BJ (cell line): ENCODE measurements at places on chromosomes 4 and X.

DNA sequence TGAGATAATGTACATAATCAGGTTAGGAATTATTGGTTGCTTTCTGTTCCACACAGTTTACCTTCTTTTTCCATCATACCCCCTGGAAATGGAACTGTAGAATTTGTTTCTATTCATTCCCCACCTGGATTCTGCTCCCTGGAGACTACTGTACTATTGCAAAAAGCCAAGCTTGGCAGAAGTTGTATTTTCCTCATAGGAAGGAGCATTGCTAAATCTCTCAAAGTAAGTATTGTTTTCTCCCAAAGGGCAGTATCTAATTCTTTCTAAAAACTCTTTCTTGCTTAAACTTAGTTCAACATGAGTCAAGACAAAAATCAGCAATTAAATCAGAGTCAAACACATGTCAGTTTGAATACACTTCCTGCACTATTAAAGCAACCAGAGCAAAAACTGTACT is 136.2 kb downstream of the CDS1 start:
- no peak for DNase-seq

- no peak for DNase-seq
These were observed 123.2 kb downstream of the TRIML1 start for GRCh38 chr4:188262464-188262863.

GRCh38 chrX:47644557-47645091 is 5.7 kb downstream of the ELK1 start:
- DNase-seq: no peak

DNA sequence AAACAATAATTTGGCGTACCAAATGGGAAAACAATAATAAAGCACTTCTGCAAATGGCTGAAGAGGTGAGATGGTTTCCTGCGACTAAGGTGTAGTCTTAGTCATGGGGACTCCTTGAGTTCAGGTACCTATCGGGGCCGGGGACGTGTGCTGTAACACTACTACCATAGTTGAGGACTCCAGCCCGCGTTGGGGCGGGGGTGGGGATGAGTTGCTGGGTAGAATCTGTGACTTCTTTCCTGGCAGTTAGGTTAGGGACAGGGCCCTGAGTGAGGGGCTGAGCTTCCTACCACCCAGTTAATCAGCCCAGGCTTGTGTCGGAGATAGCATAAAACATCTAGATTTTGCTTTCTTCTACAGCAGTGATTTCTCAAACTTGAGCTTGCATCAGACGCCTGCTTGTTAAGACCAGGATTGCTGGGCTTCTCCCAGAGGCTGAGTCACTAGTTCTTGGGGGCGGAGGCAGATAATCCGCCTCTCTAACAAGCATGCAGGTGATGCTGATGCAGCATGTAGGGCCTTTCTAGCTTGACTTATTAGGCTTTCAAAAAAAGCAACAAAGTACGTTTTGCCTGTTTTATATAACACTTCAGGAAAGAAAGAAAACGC is 30.2 kb downstream of the RBBP7 start:
- DNase-seq: peak; percentile 27

- DNase-seq: no peak
These were observed 65.6 kb upstream of the BLTP1 start for GRCh38 chr4:122086338-122087065.

DNA sequence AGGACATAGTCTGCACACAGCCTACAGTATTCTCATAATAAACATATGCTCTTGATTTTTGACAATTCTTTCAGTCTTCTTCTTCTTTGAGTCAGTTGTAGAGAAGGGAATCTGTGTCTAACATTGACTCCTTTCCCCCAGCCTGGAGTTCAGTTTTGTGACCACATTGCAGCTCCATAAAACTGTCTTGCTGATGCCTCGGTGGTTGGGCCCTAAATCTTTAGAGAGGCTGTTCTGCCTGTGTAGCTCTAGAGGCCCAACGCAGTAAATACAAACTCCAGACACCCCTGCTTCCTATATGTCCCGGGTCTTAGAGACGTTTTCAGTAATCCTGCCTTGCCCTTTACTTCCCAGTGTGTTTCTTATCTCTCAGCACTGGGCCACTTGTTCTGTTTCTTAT is 639.5 kb upstream of the AADAT start:
- no peak for DNase-seq

- DNase-seq: no peak
These were observed 59.4 kb downstream of the HPF1 start for GRCh38 chr4:169698331-169698730.

GRCh38 chr4:67744561-67745283 is 9.5 kb downstream of the GNRHR start:
- no peak for DNase-seq

DNA sequence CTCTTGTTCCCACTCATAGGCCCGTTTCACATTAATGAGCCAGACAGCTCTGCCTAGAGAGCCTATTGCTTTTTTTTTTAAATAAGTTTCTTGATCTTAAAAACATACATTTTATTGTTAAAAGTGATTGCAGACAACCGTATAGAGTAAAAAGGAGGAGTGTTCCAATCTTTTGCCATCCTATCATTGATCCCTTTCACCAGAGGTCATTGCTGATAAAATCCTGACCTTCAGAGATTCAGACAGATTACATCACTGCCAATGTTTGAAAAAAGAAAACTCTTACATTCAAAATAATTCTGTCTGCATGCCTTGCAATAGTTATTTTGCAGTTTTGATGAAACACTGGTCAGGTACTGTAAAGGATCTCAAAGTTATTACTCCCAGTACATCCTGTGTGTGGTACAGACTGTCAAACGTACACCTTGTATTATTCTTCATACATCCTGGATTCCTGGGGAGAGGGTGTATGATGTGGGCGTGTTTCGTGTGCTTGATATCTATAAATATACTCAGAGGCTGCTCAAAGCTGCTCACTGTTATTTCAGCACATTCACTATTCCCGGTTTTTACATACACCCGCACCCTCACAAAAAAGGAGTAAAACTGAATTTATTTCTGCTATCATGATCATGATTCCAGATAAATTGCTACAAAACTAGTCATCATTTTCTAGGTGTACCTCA is 15.4 kb upstream of the KLHL2 start:
- DNase-seq: no peak

GRCh38 chr4:112085156-112086035 is 59.9 kb upstream of the FAM241A start:
- DNase-seq: no peak

GRCh38 chr4:25632135-25632534 is 23.5 kb upstream of the SLC34A2 start:
- DNase-seq: no peak
